ENCODE measurements at places on chromosomes 6 and 20.

DNA sequence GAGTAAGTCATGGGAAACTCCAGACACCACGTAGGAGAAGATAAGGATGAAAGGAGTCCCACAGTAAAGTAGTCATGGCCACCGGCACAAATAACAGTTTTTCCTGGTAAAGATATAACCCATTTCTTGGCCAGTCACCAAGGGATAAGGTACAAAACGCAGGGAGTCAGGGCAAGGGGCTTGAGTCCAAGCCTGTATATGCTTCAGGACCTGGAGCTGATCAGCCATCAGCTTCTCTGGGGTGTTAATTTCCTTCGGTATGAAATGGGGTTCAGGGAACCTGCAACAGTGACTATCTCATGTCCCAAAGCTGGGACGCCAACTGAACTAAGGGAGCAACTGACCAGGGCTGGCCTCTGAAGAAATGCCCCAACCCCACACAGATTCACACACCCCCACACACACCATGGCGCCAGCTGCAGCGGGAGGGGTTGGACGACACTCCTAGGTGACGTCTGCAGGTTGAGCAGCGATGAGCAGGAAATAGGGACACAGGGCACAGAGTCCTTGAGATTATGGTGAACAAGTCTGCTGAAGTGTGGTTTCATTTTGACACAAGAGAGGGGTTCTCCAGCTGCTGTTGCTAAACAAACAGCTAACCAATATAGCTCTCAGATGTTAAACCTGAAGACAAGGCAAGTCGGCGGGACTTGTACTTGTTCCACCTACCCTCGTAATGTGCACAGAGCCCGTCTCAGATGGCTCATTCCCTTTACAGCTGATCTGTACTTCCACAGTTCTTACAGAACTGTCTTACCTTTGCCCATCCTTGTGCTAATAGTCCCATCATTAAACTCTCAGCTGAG is 7.4 kb upstream of the ADTRP start:
- DNase-seq = no peak

- no peak for DNase-seq
These were observed 66.9 kb upstream of the CDH4 start for GRCh38 chr20:61185181-61185580.

DNA sequence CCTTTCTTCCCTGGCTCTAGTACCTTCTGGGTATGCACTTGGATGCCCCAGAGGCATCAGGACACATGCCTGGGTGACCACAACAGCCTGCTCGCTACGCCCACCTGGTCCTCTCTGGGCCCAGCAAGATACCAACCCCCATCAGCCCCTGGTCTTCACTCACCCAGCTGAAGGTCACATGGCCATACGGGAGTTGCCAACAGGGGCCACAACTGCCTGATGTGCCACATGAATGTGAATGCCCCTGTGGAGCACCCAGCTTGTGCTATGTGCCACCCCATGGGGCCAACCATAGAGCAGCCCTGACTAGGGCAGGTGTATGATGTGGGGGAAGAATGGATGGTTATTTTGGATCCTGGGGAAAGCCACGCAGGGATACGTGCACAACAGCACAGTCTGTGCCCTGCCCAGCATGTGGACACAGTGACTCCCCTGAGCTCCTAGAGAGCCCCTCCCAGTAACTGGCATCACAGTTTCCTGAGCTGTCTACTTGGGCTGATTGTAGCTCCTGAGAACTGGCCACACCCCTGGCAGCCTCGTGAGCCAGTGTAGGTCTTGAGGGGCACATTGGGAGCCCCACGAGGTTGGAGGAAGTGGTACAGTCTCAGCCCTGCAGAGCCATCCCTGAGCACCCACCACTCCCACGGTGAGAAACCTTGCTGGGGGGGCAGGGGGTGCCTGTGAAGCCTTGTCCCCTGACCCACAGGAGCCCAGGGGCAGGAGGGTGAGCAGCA is 10.5 kb upstream of the PCMTD2 start:
- DNase-seq = no peak

- DNase-seq = peak; percentile 39
These were observed 36.9 kb upstream of the SYNCRIP start for GRCh38 chr6:85679445-85680123.

DNA sequence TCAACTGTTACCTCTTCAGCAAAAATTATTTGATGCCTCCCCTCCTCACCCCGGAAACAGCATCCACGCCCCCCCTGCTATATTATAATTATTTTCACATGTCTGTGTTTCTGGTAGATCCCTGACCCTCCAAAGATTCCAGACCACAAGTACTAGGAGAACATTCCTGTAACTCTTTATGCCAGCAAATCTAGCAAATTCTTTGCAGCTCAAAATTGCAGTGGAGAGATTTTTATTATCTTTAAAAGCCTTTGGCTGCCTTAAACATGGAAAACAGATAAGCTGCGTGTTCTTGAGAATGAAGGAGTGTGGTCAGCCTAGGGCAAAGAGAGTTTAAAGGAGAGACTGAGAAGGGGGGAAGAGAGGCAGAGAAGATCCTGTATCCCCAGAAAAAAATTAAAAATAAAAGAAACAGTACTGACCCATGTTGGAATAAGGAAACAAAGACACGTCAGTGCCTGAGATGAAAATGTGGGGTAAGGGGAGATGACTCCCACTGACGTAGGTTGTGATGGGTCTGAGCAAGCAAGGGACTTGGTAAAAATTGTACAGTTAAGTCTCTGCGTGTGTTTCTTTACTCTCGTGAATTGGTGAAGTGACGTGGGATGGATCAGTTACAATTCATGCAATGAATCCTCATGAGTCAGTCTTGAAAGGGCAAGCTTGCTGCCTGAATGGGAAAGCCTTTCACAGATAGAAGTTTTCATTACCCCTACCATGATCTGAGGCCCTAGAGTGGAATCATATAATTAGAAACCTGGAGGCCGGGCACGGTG is 8.3 kb downstream of the ID4 start:
- DNase-seq = no peak

- no peak for DNase-seq
These were observed 50.8 kb downstream of the GCLC start for GRCh38 chr6:53494076-53494475.

DNA sequence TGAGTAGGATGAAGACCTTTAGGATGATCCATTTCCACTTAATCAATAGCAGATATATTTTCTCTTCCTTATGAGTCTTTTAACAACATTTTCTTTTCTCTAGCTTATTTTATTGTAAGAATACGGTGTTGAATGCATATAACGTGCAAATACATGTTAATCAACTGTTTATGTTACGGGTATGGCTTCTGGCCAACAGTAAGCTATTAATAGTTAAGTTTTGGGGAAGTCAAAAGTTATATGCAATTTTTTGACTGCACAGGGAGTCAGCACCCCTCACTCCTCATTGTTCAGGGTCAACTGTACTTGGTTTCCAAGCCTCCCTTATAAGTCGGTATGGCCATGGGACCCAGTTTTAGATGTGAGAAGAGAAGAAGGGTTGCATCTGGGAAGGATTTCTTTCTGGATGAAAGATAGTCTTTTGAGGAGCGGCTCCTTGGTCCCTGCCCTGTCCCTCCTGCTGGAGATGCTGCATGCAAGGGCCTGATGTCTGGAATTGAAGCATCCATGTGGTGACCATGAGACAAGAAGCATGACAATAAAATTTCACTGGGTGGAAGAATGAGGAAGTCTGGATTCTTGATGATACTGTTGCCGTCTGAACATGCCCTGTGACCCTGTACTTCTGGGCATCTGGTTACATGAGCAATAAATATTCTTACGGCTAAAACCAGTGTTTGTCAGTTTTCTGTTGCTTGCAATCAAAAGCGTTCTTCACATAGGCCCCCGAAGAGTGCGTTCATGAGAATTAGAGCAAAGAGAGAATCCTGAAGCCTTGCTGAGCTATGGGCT is 194.7 kb upstream of the PMEPA1 start:
- DNase-seq = peak; percentile 2

- no peak for DNase-seq
These were observed 73.9 kb downstream of the DHX35 start for GRCh38 chr20:39036011-39036410.

DNA sequence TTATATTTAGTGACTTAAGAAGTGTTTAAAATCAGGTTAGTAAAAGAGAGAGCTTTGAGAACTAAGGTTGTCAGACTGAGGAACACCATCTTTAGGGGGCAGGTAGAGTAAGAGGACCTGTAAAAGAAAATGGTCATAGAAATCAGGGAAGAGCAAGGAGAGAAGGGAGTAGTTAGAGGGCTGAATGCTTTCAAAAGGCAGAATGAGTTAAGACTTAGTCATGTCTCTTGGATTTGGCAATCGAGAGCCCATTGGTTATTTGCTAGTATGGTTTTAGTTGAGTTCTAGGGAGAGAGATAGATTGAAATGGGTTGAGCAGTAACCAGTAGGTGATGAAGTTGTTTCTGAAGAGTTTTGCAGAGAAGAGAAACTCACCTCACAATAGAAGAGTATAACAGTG is 51.1 kb downstream of the RALGAPB start:
- DNase-seq = no peak

DNA sequence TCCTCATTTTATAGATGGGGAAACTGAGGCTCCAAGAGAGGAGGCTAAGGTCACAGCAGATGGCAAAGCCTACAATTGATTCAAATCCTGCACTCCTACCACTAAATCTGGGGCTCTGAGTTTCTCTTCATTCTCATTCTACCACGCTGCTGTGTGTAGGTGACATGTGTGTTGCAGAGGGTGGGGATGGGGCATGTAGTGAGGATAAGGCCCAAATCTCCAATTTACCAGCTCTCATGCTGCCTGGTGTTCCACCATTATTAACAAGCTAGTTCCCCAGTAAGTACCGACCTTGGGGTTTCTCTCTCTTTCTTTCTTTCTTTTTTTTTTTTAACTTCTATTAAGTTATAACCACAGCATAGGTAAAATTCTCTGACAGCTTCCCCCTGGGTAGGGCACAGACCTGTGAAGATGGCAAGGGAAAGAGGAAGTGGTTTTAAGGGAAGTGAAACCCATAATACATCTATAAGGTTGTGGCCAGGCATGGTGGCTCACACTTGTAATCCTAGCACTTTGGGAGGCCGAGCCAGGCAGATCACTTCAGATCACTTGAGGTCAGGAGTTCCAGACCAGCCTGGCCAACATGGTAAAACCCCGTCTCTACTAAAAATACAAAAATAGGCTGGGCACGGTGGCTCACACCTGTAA is 13.0 kb upstream of the MATN4 start:
- DNase-seq = peak; percentile 27

DNA sequence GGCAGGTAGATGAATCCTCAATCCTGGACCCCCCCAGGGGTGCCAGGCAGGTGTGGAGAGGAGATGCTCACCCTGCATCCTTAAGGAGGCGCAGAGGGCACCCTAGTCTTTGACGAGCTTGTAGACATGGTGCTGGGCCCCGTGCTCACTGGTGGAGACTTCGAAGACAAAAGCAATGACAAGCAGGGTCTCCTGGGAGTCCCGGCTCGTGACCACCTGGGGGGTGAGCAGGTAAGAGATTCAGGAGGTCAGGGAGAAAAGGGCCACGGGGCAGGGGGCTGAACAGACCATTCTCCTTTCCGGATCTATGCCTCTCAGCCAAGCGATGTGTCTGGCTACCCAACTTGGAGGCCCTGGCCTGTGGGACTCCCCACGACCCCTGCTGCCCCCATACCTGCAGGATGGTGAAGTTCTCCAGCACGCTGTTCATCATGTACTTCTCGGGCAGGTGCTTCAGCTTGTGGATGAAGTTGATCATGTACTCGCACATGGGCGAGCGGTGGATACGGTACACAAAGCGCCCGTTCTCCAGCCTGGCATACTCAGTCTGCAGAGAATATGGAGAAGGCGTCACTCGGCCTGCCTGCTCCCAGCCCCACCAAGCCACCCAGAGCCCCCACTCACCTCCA is 6.9 kb downstream of the RPL10A start:
- no peak for DNase-seq

All from Kasumi-1 (cell line).